ENCODE measurements at places on chromosomes 4 and X.

DNA sequence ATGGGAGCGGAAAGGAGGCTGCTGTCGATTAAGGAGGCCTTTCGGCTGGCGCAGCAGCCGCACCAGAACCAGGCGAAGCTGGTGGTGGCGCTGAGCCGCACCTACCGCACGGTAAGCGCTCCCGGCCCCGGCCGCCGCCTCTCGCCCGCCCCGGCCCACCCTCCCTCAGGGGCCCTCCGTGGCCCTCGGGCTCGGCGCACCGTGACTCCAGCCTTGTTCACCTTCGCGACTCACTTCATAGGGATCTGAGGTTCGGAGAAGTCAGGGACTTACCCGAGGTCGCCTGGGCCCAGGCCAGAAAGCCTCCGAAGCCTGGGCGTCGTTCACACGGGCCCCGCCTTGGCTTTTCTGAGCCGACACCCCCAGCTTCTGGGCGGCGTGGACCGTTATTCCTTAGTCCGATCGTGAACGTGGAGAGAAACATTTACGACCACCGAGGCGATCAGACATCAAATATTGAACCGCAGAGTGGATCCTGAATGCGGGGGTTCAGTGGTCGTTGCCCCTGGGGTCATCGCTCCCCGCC lies 362 bp downstream of the NCAPG start:
- no peak for DNase-seq

DNA sequence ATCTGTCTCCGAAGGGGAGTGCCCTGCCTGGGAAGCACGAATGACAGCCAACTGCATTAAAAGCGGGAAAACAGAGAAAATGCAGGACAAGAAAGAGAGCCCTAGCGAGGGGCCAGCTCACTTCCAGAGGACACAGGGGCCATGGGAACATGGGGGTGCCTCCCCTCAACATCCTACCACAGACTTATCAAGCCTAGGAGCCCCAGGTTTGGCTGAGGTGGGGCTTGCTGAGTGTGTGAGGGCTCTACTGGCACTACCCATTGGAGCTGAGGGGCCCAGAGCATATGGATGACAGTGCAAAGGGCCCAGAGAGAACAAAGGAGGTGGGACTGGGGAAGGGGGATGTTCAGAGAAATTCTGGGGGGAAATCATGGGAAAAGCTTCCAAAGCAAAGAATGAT lies 101.8 kb downstream of the PJA1 start:
- DNase-seq = no peak

GRCh38 chr4:98568941-98569663 lies 89.3 kb downstream of the TSPAN5 start:
- DNase-seq = no peak

DNA sequence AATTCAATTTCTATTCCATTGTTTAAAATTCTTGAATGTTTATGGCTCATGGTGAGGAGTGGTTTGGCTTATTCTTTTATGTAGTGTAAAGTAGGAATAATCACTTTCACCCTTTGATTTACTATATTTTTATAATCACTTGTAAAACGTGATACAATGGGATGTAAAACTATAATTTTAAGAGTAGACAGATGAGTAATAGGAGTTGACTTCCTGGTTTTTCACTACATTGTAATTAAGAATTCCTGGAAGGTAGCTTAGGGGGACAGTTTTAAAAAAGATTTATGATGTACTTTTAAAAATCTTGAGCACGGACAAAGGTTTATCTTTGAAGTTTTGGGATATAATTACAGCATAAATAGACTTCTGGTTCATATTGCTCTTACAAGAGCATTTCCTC lies 65.3 kb downstream of the PDGFC start:
- DNase-seq = no peak

DNA sequence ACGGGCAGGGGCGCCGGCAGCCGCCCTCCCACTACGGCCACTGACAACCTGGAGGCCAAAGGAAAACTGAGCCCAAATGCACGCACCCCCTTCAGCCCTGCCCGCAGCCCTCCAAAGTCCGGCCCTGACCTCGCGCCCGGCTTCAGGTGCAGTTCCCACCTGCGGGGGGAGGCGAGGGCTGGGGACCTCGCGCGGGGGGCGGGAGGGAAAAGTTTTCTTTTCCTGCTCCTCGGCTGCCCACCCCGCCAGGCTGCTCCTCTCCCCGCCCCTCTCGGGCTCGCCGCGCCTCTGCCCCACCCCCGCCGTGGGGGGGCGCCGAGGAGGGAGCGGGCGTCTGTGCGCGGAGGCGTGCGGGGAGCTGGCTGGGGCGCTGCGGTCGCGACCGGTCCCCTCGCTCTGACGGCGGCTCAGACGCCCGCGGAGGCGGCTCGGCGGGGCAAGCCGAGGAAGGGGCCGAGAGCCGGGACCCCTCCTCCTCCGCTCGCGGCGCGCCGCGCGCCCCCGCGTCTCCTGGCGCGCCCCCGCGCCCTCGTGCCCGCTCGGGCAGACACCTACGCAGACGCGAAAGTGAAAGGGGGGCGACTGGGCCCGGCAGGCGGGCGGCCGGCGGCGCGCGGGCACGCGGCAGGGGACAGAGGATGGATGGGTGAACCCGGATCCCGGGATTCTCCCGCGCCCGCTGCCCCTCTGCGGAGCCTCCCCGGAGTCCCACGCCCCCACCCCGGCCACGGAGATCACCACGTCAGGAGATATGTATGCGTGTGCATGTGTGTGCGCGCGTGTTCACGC lies 3.1 kb upstream of the NR3C2 start:
- DNase-seq = no peak

GRCh38 chr4:29710519-29710918 lies 1009.6 kb upstream of the PCDH7 start:
- DNase-seq = no peak

DNA sequence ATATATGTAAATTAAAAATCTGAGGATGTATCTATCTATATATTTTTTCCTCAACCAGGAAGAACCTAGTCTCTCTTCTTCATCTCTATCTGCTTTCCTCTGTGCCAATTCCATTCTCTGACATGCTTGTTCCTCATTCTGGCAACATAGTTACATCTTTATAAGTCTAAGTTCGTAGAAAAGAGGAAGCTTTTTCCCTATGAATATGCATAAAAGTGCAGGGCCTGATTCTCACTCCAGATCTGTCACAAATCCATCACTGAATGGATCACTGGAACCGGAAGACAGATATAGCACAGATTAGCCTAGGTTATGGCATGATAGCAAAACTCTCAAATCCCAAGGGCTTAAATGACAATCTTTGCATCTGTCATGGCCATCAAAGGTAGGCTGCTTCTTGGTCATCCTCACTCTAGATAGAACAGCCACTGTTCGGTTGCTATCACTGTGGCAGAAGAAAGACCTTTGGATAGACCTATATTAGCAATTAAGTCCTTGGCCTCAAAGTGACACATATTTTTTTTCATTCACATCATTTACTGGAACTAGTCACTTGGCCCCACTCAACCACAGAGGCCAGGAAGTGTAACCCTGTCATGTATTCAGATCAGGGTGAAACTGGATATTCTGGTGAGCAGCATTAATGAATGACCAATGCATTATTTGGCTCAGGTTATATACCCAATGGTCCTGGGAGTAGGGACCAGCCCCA lies 22.2 kb downstream of the DTHD1 start:
- DNase-seq = peak; percentile 74
